ENCODE measurements at places on chromosomes 1 and 21.

DNA sequence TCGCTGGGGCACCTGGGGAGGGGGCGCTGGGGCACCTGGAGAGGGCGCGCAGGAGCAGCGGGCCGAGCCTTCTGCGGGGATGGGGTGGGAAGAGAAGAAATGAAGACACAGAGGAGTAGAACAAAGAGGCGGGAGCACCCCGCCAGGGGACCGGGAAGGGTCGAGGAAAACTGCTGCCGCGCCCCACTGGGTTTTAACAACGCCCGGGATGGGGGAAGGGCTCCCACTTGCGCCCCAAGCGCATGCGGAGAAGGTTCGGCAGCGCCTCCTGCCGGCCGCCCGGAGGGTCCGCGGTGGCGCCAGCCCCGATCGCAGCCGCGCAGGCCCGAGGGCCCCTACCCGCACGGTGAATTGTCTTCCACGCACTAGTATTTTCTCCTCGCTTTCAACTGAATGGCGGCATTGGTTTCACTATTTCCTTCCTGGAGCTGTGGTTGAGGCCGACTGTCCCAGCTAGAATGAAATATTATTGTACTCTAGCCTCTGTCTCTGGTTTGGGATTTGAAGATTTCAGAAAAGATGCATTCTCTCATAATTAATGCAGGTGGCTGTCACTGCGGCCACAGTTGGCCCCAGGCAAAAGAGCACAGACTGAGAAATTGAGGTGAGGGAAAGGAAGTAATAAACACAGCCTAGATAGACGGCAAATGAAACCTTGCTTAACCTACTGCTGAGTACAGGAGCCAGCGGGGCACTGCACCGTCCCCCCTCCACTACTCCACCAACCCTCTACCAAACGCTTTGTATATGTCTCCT is 57.3 kb downstream of the MAB21L3 start:
- DNase-seq, result peak; percentile 58

DNA sequence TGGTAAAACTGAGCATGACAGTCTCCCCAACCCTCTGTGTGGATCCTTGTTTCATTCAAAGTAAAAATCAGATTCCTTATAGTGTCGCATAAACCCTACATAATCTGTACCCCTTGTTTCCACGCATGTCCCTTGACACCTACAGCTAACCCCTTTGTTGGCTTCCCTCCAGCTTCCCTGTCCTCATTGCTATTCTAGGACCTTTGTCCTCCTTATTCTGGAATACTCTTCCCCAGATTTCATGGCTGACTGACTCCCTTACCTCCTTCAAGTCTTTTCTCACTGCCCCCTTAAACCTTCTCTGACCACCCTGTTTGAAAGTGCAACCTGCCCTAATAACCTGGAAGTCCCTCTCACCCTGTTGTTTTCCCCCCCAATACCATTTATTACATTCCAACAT is 4.0 kb downstream of the RNF11 start:
- DNase-seq, result no peak

DNA sequence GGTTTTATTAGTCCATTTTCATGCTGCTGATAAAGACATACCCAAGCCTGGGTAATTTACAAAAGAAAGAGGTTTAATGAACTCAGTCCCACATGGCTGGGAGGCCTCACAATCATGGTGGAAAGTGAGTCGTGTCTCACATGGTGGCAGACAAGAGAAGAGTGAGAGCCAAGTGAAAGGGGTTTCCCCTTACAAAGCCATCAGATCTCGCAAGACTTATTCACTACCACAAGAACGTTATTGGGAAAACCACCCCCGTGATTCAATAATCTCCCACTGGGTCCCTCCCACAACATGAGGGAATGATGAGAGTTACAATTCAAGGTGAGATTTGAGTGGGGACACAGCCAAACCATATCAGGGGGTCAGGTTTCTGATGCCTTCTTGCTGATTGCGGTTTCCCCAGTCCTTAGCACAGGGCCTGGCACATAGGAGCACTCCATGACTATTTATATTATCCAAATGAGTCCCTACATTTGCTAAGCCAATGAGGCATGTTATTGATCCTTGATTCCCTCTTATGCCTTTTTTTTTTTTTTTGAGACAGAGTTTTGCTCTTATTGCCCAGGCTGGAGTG is 35.3 kb upstream of the PAXBP1 start:
- DNase-seq, result no peak

DNA sequence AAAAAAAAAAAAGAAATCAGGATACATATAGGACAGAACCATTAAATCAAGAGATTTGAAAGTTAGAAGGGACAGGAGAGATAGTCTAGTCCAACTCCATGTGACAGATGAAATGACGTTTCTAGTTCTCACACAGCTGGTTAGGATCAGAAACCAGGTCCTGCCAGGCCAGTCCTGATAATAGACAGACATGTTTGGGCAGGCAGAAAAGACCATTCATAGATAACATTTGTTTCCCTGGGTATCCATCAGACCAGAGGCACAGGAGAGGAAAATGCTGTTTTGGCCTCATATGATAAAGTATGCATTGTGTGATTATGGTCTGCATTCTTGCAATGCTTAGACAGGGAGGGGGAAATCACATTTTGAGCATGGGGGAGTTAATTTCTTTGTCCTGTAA is 29.3 kb downstream of the ZBTB8B start:
- no peak for DNase-seq

DNA sequence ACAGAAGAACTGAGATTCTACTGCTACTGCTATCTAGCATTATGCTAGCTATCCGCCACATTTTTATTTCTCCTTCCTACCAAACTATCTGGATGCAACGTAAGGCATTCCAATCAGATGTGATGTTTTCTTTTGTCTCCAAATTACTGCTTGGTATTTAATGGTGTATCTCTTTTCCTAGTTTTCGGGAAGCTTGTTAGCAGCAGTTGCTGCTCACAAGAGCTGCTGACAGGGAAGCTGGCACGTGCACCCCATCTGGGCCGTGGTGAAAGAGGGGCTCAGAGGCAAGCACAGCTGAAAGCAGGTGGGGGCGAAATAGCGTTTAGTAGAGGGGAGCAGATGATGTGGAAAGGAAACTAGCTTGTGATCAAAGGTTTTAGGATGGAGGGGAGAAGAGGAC is 57.3 kb downstream of the JAK1 start:
- DNase-seq, result no peak

- DNase-seq, result no peak
Observed at GRCh38 chr21:32112195-32112594, 166.7 kb downstream of the MIS18A start.

DNA sequence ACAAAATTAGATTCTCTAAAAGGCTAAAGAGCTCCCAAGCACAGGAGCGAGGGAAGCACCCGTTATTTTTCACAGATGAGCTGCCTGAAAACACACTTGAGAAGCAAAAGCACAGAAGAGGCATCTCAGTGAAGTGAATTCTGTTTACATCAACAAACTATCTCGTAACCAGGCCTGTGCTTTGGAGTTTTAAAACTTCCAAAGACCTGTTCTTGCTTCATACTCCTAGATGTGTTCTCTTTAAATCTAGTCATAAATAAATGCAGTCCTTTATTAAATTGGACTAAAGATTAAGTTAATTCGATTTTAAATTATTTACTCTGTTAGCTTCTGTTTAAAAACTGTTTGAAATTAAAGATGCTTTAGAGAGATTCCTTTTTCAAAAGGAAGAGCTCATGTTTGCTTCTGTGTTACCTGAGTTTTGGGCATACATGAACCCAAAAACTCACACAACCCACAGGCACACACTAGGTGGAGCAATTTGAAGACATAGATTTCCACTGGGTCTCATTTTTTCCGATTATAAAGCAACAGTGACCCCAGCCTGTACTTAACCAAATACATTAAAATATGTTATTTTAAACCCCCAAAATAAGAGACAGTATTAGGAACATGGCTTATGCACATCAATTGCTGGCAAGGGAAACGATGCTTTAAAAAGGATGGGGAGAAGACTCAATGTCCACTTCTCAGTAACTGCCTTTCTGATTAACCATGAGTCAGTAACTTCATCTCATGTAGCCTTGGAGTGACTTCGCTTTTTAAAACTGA is 648.2 kb downstream of the SMYD3 start:
- no peak for DNase-seq

DNA sequence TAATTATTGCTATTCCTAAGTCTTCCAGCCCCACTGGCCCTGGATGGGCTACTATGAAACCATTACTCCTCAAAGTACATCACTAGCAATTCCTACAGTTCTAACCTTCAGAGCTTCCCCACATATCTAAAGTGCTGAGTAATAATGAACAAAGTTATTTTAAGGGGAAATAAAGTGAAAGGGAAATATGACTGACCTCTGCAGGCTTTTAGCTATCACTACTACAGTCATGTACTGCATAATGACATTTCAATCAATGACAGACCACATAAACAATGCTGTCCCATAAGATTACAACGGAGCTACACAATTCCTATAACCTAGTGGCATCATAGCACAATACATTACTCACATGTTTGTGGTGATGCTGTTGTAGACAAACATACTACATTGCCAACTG is 32.5 kb upstream of the ASPM start:
- DNase-seq, result no peak

- DNase-seq, result no peak
Observed at GRCh38 chr1:168499688-168500049, 44.1 kb downstream of the XCL2 start.

GRCh38 chr1:224267925-224268324 is 62.0 kb downstream of the NVL start:
- no peak for DNase-seq

DNA sequence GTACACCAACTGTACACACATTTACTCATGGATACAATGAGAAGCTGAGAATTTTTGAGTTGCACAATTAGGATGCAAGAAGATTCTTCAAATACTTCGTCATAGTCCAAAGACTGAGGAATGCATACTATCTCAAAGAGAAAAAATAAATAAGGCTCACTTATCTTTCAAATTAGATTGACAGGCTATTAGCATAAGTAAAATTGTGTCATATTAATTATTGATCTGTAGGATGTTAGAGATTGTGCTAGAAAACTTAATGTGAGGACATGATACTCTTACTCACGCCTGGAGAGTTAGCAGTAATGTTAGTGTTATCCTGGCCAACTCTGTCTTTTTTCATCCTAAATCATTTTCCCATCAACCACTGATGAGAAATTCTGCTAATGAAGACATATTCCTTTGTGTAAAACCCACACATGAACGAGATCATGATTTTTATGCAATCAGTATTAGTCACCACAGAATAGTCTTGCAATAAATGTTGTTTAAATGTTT is 659.0 kb downstream of the LTN1 start:
- DNase-seq, result no peak
